BJ (cell line): ENCODE measurements at places on chromosomes 5 and 9.

GRCh38 chr9:120395376-120395775, 184.6 kb downstream of the CDK5RAP2 start:
- DNase-seq, result no peak

DNA sequence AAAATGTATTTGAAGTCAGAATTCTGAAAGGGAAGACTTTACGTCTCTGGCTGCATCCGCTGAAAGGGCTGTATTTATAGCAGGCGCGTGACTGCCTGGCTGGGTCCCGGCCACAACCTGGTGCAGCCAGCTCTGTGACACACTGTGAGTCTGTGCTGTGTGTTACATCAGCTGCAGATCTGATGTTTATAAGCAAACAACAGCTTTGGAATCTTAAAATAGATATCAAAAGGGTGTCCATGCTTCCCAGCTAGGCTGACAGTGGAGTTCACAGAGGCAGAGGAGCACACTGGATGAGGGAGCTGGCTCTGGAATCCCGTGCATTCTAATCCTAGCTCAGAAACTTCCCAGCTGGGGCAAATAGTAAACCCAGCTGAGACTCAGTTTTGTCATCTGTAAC, 433.4 kb upstream of the BRINP1 start:
- DNase-seq, result peak; percentile 73

- no peak for DNase-seq
Measured at GRCh38 chr5:164370841-164371240, 865.4 kb downstream of the MAT2B start.

- DNase-seq, result no peak
Measured at GRCh38 chr9:123395689-123396511, 39.9 kb downstream of the CRB2 start.

DNA sequence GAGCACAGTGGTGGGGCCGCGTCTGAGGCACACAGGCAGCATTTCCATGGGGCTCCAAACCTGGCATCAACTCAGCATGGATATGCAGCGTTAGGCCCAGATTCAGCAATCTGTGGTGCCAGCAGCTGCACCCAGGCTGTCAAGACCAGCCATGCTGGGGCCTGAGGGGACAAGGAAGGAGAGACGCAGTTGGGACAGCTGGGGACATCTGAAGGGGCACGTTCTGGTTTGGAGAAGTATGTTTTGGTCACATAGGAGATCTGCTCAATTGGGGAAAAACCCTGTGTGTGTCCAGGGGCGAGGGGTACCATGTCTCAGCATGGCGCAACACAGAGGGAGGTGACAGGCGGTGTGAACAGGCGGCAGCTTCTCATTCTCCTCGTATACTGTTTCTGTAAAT, 66.6 kb upstream of the ECM2 start:
- no peak for DNase-seq

- DNase-seq, result no peak
Measured at GRCh38 chr5:116658141-116658540, 83.5 kb upstream of the SEMA6A start.

DNA sequence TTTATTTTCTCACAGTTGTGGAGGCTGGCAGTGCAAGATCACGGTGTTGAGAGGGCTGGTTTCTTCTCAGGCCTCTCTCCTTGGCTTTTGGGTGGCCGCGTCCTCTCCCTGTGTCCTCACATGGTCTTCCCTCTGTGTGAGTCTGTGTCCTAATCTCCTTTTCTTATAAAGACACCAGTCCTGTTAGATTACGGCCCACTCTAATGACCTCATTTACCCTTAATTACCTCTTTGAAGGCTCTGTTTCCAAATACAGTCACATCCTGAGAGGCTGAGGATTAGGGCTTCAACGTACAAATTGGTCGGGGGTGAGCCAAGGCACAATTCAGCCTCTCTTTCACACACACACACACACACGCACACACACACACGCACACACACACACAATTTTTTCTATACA, 73.0 kb downstream of the UGCG start:
- no peak for DNase-seq

DNA sequence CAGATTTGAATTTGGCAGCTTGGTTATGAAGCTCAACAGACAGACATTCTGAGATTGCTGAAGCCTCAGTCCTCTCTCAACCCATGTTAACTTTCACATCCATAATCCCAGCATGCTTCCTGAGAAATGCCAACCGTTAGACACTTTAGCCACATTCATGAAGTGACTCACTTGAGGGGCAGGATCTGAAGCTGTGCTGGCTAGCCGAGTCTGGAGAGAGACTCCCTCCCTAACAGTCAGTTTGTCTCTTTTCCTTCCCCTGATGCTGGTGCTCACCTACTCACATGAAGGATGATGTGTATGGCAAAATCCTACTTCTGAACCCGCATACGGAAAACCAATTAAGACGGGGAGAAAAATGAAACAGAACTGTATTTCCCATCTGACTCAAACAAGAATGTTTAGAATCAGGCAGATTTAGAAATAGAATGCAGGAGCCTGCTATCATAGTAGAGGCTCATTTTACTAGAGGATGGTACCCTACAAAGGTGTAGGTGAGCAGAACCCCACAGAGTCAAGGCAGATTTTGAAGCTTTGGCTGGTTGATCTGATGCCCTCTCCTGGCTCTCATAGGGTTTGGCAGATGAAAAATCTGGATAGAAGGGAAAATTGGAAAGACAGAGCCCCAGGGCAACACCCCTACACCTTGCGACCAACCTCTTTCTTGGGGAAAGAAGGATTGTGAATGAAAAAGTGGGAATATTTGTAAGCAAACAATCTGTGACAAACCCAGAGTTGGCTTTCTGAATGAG, 150.9 kb upstream of the LHFPL2 start:
- no peak for DNase-seq
